ENCODE measurements at places on chromosomes 5 and 9.

GRCh38 chr5:133333326-133334150, 278.8 kb downstream of the FSTL4 start:
- DNase-seq, result no peak

DNA sequence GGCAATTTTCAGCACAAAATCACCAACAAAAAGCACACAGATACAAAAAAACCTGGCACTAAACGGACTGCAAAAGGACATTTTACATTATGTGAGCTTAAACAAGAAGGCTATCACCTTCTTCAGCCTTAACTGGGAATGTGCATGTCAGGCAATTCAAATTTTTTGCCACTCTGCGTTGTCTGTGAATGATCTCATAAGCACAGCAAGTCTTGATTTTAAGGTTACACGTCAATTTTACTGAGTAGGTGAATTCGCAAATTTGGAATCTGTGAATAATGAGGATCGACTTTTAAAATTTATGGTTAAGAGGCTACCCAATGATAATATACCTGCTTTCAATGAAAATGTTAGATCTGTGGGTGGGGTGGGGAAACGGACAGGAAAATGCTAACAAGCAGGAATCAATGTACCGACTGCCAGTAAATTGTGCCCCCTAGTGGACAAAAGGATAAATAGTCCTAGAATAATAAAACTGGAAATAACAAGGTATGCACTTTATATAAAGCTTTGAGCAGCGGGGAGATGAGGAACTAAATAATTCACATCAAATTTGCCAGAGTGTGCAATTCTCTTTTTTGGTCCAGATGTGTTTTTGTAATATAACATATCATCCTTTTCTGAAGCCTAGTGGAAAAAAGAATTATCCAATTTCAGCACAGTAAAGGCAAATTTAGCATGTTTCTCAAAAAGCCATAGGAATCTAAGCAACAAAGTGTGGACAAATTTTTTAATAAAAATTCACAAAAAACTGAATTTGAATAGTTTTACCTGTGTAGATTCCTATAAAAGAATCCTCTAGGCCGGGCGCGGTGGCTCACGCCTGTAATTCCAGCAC, 20.5 kb downstream of the EQTN start:
- no peak for DNase-seq

DNA sequence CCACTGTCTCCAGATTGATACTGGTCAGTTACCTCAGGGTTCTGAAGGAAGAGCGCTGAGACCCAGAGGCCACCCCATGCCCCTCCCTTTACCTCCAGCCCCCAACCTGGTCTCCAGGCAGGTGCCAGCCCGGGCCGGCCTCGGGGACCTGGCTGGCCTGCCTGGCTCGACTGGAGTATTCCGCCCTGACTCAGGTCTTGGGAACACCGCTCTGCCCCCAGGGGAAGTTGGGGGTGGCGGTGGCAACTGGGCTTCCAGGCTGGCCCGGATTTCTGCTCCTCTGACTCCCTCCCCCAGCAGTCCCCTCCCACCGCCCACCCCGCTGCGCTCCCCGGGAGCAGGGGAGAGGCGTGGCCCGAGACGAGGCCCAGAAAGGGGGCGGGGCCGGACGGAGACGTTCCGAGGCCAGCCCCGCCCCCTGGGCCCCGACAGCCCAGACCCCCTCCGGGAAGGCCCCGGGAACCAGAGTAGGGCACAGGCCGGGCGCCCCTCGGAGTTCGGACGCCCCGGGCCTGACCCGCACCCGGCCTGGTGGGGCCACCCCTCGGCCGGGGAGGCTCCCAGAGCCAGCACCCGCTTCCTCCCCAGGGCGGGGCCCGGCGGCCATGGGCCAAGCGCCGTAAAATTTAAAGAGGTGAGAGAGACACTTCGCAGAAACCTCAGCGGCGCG, 82.5 kb upstream of the ZBTB43 start:
- DNase-seq, result peak; percentile 64

DNA sequence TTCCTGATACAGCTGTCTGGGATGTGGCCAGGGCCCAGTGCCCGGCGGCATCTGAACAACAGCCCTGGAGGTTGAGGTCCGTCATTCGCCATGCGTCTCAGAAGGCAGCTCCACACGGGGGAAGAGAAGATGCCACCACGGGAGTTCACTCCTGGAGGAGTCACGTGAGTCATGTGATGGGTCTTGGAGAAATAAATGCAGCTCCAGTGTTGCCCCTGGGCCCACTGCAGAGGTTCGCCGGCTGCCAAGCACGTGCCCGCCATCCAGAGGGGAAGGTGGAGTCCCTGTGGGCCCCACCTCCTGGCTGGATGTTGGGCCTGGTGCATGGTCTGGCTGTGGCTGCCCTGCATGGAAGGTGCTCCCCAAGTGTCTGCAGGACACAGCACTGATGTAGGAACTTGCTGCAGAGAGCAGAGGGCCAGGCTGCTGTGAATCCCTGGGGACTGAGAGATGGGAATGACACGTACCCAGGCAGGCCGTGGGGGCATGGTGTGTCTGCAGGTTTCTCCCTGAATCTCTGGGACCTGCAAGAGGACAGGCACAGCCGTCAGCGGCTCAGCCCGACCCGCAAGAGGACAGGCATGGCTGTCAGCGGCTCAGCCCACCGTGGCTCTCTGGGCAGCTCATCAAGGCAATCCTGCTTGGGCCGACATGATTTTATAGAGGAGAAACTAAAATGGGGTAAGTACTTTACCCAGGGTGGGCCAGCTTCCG, 418.3 kb upstream of the IRX4 start:
- no peak for DNase-seq

- no peak for DNase-seq
Observed at GRCh38 chr5:180611140-180611850, 20.0 kb upstream of the SCGB3A1 start.

Data from dorsolateral prefrontal cortex (tissue), 122 donors.